ENCODE measurements at places on chromosomes 3 and 15.

DNA sequence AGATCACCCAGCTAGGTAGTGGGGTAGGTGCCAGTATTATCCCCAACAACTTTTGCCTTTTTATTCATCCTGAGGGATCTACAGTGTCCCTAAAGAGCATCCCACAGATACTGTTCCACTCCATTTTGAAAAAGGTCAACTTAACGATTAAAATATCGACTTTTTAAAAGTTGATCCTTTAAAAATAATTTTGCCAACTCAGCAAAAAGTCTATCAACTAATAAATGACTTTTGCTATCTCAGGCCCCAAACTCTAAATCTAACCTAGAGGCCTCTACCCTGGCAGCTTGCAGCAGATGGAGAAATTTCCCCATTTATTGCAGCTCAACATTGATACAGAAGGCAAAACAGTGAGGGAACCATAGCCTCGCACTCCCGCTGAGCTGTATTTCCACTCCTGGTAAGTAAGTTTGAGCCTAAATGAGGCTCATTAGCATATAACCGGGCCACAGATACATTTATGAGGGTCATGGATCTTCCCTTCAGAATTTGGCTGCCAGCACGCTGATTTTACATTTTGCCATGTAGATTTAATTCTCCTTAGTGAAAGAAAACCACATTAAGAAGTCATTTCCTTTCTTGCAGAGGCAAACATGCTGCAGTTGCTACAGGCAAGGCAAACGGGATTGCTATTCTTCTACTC, 704.1 kb upstream of the CFAP20DC start:
- DNase-seq, result no peak

GRCh38 chr3:123153125-123154019, 48.4 kb upstream of the SEC22A start:
- DNase-seq, result no peak

- DNase-seq, result no peak
Measured at GRCh38 chr3:62574266-62574898, 201.0 kb upstream of the FEZF2 start.

- DNase-seq, result no peak
Measured at GRCh38 chr15:69131362-69132220, 28.8 kb upstream of the GLCE start.

- DNase-seq, result no peak
Measured at GRCh38 chr3:138629526-138629925, 21.0 kb downstream of the FAIM start.

GRCh38 chr3:101172516-101172915, 147.9 kb downstream of the IMPG2 start:
- no peak for DNase-seq

DNA sequence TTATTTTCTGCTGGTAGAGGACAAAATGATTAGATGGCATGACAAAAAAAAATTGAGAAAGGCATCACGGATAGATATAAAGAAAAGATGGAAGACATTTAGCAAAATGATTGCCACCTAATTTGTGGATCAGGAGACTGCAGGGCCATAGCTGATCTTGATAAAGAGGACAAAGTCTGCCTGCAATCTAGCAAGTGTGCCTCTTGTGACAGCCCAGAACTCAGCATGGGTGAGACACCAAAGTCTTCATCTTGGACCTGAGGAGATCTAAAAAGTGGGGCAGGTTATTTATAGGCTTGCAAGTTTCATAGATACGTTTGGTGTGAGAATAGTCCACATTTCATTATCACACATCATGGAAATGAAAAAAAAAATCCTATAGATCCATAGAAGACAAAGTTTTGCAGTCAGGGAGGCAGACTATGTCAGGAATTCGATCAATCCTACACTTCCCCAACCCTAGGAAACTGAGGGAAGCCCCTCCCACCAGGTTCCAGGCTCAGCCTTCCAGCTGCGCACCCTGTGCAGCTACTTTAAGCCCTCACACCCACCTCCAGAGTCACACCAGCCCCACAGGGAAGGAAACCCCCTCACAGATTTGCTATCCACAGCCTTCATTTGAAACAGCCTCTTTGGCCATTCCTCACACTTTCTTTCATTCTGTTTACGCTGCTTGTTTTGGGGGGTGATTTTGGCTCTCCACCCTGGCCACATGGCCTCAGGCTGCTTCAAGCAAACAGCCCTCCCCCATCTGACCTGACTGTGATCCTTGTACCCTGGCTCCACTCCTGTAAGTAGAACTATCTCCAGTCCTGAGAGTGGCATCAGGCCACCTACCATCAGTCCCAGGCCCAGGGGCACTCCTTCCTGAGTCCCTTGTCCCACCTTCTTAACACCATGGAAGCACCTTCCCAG, 28.1 kb upstream of the KLHL6 start:
- DNase-seq, result no peak

DNA sequence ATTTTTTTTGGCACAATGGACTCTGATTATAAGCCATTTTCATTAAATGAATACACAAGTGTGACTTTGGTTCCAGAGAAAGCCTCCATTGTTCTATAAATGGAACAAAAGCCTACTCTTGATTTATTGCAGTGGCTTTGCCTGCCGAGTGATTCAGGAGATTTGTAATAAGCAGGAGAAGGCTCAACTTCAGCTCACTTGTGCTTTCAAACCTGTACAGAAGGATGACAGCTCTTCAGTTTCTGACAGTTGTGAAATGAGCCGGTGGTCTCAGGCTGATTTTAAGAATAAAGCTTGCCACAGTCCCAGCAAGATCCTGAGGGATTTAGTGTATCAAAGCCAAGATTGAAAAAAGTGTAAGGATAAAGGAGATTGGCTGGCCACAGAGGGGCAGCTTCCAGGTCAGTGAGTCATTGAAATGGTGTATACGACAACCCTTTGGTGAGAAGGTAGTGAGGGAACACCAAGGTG, 438.8 kb upstream of the TGFBR2 start:
- DNase-seq, result no peak

DNA sequence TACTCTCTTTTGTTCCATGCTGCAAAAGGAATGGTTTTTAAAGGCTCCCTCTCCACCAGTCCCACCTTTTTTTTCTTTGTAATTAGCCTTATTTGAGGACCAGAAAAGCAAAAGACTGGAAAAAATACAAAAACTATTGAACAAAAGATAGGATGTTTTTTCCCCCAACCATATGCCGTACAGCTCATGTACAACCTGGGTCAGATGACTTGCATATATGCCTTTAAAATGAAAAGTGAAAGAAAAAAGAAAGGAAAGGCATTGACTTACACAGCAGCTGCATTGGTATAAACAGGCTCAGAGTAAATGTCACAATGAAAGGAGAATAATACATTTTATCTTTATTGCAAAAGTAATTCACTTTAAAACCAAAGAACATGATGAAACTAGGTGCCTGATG, 69.5 kb upstream of the CMC1 start:
- DNase-seq, result no peak

- DNase-seq, result no peak
Measured at GRCh38 chr3:95813244-95813643, 1001.1 kb upstream of the EPHA6 start.

GRCh38 chr3:38647217-38647970, 2.1 kb downstream of the SCN5A start:
- DNase-seq, result no peak

DNA sequence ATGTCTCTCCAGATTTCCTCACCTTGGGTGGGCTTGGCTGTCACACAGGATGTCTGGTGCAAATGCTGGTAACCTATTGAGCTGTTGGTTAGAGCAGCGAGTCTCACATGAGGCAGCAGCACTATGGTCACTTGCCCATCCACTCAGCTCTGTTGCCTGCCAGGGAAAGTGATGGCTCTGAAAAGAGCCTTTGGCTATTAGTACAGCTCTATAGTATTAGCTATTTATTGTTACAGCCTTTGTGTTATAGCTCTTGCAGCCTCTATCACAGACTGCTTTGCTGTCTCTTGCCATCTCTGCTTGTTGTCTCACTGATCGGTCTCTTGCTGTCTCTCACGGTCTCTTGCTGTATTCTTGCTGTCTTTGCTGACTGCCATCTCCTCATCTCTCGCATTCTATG, 114.3 kb downstream of the MFSD1 start:
- DNase-seq, result no peak

- no peak for DNase-seq
Measured at GRCh38 chr3:77081240-77081661, 41.4 kb downstream of the ROBO2 start.
